ENCODE measurements at places on chromosomes 2 and 18.

GRCh38 chr2:192072778-192073177, 122.0 kb downstream of the TMEFF2 start:
- no peak for DNase-seq

DNA sequence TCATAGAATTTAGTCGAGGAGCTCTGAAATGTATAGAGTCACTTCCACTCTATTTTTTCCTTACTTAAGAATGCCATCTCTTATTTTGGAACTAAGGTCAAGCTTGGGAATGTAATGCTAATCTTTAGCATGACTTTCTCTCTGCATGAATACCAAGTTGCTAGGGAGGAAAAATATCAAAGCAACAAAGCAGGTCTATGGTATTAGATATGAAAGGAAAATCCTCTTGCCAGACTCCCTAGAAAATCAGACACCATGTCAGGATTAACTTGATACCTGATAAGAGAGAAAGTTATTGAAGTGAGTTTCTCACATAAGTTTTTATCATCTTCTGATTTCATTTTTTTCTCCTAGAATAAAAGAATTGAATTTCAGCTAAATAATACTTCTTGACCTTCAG, 341.7 kb upstream of the ZNF804A start:
- DNase-seq: no peak

DNA sequence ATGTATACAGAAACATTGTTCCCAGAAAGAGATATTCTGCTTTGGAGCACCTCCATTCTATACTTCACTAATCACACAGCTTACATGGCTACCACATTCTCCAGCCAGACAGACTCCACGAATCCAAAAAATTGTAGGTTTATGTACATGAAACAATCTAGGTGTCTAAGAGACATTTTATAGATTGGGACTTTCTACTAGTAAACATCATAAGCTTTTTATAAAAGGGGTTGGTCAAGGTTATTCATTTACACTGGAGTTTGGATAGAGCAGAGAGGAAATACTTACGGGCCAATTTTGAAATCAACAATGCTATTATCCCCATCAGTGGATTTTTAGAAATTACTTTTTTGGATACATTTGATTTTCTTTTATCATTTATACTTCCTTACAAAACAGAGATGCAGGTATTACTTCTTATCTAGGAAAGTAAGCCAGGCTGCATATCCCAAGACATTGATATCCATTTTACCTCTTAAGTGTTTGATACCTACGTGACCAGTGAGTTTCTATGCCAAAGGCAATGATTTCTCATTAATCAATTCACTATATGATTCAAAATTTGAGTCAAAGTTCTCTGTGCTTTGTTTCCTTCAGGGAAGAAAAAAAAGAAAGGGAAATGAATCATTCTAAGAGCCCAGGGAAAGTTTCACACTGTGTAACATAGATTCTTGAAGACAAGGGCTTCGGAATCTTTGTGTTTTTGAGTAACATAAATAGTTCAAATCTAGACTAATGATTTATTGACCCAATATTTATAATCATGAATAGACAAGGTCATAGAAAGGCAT, 140.5 kb downstream of the PTH2R start:
- DNase-seq: no peak

- DNase-seq: peak; percentile 41
These were observed 485.2 kb downstream of the PTPRM start for GRCh38 chr18:8052237-8052701.

- peak; percentile 80 for DNase-seq
These were observed 626 bp upstream of the SLC1A4 start for GRCh38 chr2:64988420-64989125.

GRCh38 chr2:148615381-148615841, 29.1 kb upstream of the EPC2 start:
- DNase-seq: no peak

GRCh38 chr2:207619764-207620203, 5.4 kb downstream of the METTL21A start:
- DNase-seq: no peak

- no peak for DNase-seq
These were observed 82.4 kb downstream of the ACAA2 start for GRCh38 chr18:49730951-49731391.

GRCh38 chr18:66342577-66342976, 261.3 kb downstream of the CDH19 start:
- DNase-seq: no peak

- no peak for DNase-seq
These were observed 131.2 kb downstream of the CBLN2 start for GRCh38 chr18:72412927-72413326.

DNA sequence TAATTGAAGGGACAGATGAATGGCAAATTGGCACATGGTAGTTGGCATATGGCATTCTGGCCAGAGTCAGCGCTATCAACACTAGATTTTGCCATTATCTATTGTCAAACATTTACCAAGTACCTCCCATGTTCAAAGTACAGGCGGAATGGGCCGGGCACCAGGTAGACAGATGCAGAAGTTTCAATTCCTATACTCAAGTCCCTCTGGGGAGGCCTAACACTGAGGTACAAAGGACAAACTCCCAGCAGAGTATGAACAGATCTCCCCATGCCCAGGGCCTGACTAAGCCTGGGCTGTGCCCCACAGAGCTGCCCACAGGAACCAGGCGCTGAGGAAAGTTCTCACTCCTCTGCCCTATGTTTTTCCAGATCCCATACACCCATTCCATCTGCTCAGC, 257.5 kb upstream of the KLHL29 start:
- no peak for DNase-seq

DNA sequence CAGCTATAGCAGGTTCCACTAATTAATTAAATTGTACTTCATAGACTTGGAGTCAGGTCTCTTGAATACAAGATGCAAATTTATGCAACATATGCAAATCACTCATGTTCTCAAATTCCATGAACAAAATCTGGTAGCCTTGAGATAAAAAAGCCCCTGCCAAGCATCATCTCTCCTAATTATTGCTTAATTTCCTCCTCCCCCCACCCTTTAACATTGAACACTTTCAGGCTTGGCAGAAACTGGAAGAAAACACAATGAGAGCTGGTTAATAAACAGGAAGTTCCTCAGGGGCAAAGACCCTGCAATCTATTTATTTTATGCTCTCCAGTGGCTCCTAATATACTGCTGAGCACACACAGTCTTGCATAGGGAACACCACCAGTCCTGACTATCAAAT, 35.6 kb upstream of the ACVR1 start:
- DNase-seq: no peak

DNA sequence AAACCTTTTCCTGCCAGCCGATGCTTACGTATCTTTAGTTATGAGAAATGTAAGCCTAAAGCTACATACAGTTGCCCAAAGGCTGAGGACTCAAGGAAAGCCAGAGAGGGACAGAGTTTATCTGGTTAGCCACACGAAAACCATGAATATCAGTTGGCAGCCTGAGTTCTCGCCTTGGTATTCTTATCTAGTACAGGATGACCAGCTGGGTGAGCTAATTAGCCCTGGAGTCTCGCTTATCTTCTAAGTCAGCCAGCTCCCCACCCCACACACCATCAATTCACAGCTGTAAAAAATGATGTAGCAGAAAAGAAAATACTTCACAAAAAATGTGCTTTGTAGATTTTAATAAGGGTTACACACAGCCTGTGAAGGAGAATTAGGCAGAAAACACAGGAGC, 617.5 kb upstream of the SOX11 start:
- DNase-seq: no peak

DNA sequence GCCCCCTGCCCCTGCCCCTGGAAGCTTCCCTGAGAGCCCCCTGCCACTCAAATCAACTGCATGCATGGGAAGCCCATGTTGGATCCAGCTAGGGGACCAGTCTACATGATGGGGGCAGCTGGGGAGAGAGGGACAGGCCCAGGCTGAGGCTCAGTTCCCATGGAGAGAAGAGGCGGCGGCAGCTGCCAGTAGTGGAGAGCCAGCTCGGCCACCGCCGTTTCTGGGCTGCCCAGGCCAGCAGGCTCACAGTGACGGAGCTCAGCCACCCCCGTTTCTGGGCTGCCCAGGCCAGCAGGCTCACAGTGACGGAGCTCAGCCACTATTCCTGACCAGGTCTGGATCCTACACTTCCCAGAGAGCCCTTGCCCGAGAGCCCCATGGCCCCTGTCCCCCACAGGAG, 3.6 kb downstream of the MAB21L4 start:
- no peak for DNase-seq

- DNase-seq: no peak
These were observed 124.2 kb upstream of the CCDC68 start for GRCh38 chr18:55083461-55083860.

Measured in activated CD8-positive, alpha-beta T cell treated with anti-CD3 and anti-CD28 coated beads for 36 hours (primary cell).